ENCODE measurements at places on chromosomes 1 and 21.

DNA sequence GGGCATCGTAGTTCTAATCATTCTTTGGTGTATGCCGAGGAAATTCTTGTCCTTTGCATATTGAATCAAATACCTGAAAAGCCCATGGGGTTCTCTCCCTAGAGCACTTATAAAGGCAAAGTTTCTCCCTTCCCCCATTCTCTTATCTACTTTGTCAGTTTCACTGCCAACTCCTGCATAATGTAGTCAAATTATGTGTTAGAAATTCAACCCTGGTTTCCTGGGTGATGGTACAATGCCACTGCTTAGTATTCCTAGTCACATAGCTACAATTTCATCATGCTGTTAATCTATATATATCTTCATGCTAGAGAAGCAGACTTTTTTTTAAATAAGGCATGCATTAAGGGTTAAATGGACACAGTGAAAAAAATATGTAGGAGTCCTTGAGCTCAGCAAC is 119.0 kb downstream of the PDE4B start:
- no peak for DNase-seq

GRCh38 chr21:46211376-46211775 is 17.2 kb downstream of the LSS start:
- no peak for DNase-seq

DNA sequence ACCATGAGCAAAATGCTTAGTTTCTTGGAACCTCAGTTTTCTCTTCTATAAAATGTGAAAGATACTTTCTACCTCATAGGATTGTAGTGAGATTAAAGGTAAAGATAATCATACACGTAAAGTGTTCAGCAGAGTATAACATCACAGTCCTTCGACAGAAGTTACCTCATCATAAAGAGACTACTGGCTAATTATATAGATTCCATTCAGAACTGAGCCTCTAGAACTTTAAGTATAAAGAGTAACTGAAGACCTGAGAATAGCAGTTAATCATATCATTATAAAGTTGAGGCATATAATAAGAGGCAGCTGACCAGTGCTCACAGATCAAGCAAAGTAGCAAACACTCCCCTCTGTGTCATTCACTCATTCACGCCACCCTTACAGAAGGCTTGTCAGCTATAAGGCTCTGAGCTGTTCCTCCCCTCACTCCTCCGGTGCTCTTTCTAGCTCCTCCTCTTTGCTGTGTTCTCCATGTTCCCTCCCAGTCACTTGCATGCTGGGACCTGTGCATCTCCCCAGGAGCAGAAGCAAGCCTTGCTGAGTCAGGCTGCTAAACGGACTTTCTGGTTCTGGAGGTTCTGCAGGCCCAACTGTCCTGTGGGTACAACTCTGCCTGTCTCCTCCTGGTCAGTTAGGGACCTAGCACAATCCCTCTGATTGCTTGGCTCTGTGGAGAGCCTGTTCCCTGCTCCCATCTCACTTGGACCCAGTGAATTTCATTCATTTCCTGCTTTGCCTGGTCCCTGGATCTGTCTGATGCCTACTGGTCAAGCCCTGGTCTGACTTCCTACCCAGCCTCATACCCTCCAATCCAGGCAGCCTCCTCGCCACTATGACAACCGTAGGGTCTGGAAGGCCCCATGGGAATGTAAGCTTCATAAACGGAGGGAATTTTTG is 28.3 kb upstream of the LY9 start:
- no peak for DNase-seq

GRCh38 chr1:27992276-27992675 is 32.5 kb downstream of the XKR8 start:
- DNase-seq, result no peak

DNA sequence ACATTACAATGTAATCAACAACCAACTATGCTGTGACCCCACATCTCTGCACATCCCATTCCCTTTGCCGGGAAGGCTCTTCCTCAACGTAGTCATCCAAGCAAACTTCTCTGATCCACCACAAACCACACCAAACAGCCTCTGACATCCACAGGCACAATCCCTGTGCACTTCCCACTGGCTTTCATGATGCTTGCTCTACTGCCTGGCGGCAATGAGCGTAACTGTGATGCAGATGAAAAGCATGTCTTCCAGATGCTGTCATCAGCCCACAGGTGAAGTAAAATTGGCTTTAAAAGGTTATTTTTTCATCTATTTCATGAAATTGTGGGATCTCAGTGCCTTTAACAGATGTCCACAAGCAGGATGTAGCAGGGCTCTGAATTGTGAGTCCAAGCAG is 635.2 kb downstream of the SMYD3 start:
- no peak for DNase-seq

- no peak for DNase-seq
Measured at GRCh38 chr1:26287033-26287711, 7.3 kb downstream of the SH3BGRL3 start.

GRCh38 chr1:27372808-27373690 is 1.6 kb downstream of the FCN3 start:
- peak; percentile 41 for DNase-seq

DNA sequence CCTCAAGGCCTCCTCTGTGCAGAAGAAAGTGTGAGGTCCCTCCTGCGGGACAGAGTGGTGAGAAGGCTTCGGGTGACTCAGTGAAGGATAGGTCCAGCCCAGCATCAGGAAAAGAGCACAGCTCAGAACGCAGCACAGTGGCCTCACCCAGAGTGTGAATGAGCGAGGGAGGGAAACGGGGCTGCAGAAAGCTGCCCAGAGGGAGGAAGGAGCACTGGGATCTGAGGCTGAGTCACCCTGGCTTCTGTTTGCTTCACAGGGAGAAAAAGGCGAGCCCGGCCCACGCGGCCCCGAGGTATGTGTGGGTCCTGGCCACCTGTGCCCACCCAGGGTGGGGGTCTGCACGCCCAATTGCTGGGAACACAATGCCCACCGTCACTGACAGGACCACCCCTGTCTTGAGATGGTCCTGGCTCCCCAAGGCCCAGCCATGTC is 24.3 kb downstream of the COL6A2 start:
- DNase-seq, result no peak

GRCh38 chr1:18575620-18576019 is 55.0 kb upstream of the PAX7 start:
- peak; percentile 80 for DNase-seq

- no peak for DNase-seq
Measured at GRCh38 chr1:173916667-173917066, 460 bp downstream of the SERPINC1 start.

Data from urothelium cell line (cell line).